ENCODE measurements at places on chromosomes 3 and 15.

DNA sequence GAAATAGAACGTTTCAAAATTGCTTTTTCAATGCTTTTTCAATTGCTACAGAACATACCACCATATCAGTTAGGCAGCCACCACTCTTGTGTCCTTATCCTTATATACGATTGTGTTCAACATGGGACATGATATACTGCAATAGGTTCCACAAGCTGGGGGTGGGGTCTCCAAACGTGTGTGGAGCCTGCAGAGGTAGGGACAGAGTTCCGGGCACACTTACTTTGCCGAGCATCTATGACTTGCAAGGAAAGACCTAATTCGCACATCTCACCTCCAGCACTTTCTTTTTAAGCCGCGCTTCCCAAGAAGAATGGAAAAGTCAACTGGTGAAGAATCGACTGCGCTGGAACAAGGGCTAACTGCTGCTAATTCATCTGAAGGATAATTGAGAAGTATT, 39.6 kb upstream of the SFMBT1 start:
- DNase-seq, result no peak

DNA sequence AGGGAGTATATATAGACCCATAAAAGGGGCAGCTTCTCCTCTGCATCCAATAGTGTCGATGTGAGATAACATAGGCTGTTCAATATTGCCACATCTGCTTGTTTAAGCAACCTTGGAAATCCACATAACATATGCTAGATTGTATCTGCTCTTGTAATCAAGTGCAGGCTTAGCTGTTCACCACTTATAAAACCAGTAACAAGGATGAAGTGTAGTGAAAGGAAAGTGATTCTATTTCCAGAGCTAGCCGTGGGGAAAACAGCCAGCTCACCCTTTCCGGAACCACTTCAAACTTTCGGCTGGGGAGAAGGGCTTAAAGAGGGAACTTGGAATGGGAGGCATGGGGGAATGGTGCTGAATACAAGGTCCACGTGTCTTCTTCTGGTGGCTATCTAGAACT, 204.0 kb downstream of the TAFA4 start:
- DNase-seq, result no peak

- peak; percentile 31 for DNase-seq
Observed at GRCh38 chr15:79853492-79854328, 43.1 kb downstream of the MTHFS start.

DNA sequence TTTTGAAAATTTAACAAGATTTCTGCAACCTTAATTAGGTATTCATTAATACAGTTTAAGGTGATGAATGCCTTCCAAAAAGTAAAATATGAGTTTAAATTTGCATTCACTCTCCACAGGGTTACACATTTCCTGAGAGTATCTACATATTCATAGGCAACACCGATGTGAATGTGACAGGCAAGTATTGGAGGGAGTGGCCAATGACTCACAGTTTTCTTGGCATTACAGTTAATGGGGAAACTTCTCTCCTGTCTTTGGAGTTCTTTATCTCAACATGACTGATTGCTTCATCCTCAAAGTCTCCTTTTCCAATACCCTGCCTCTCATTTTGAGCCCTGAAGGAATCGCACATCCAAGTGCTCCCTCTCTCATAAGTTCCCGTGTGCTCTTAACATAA, 181.9 kb upstream of the CHL1 start:
- DNase-seq, result no peak

DNA sequence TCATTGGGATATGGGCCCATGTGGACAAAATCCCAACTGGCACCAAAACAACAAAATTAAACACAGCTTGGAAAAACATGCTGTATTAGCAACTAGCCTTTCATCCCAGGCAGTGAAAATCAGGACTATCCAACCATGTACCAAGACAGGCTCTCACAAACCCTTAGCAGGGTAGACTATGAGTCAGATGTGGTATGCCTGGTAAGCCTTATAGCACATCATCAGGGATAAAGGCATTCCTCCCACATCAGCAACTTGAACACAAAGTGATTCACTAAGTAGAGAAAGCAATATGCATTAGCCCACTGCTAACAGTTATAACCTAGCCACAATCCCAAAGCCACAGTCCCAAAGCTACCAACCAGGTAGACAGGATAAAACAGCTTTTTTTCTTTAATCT, 8.0 kb downstream of the CEP152 start:
- no peak for DNase-seq

DNA sequence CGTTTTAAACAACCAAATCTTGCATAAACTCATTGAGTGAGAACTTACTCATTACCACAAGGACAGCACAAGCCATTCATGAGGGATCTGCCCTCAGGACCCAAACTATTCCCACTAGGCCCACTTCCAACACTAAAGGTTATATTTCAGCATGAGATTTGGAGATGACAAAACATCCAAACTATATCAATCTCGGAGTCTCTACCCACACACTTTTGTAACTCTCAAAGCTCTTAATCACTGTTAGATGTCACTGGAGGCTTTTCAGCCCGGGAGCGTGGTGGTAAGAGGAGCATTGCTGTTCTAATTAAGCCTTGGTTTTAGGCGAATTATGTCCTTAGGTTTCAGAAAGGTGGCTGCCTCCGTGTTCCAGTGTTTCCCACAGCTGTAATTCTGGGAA, 86.3 kb downstream of the CNTN6 start:
- no peak for DNase-seq

DNA sequence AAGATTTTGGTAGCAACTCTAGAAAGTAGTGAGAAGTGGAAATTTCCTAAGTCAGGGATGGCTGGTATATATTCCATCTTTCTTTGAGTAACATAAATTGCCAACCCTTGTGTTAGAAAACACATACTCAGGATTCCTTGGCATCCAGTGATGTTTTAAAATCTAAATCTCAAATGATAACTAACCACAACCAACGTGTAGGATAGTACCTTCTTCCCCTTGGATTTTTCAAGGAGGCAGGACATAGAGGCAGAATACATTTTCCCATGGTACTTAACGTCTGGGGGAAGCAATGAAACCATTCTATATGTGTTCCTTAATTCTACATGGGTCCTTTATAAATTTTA, 93.4 kb downstream of the WDR76 start:
- no peak for DNase-seq

DNA sequence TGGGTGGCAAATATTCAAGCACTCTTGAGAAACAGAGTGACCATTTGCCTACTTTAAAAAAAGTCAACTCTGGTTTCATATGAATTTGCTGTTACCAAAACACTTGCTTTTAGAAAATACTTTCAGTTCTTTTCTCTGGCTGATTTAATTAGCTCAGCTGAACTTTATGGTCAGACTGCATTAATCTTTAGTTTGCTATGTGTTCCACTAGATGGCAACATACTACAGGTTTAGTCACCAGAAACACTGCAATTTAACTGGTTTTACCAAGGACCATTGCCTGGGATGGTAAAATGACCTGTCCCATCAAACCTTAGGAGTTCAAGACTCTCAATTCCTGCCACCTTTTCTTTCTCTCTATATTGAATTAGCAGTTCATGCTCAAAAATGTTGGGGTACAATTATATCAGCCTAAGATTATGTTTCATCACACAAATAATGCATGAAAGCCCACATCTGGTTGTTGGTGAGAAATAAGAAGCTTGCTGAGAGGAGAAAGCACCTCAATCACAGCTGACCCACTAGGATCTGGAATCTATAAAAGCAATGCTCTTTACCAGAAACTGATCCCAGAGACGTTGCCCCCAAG, 14.2 kb downstream of the EIF4E3 start:
- DNase-seq, result peak; percentile 15

Data from HuH-7.5 (cell line).